ENCODE measurements at places on chromosomes 3 and 15.
A peak's percentile ranks its signal among the peaks of the same experiment; 100 is the strongest.

DNA sequence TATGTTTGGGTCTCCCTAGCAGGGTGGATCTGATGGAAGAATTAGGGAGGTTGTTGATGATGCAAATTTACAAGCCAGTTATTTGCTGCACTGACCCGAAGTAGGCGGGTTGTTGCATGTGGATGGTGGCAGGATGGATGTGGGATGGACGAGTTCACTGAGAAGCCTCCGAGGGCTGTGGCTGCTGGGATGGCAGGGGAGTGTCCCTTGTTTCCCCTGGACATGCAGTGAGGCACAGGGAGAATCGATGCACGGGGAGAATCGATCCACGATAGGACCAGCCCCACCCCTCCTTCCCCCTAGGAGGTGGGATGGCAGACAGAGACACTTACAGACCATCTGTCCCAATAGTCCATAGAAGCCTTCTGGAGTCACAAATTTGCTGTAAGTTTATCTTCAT lies 31.0 kb upstream of the KLF13 start:
- DNase-seq: no peak

- DNase-seq: peak; percentile 68
Measured at GRCh38 chr3:88149101-88149508, 654 bp upstream of the C3orf38 start.

DNA sequence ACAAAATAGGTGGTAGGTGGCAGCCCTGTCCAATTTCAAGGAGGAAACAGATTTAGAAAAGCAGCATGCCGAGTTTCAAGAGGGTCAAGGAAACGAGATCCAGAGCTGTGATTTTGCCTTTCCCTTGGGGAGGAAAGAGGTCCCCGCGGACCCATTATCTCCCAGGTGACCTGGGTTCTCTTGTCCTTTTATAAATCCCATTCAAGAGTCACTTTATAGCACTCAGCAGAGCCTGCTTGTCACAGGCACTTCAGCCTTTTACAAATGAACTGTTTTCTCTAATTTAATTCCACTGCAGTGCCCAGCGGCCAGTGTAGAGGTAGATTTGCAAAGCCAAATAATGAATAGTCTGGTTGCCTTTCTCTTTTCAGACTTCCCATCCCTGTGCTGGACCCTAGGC lies 99.9 kb downstream of the CD47 start:
- no peak for DNase-seq

- DNase-seq: peak; percentile 63
Measured at GRCh38 chr3:53161820-53162671, 1.0 kb downstream of the PRKCD start.

DNA sequence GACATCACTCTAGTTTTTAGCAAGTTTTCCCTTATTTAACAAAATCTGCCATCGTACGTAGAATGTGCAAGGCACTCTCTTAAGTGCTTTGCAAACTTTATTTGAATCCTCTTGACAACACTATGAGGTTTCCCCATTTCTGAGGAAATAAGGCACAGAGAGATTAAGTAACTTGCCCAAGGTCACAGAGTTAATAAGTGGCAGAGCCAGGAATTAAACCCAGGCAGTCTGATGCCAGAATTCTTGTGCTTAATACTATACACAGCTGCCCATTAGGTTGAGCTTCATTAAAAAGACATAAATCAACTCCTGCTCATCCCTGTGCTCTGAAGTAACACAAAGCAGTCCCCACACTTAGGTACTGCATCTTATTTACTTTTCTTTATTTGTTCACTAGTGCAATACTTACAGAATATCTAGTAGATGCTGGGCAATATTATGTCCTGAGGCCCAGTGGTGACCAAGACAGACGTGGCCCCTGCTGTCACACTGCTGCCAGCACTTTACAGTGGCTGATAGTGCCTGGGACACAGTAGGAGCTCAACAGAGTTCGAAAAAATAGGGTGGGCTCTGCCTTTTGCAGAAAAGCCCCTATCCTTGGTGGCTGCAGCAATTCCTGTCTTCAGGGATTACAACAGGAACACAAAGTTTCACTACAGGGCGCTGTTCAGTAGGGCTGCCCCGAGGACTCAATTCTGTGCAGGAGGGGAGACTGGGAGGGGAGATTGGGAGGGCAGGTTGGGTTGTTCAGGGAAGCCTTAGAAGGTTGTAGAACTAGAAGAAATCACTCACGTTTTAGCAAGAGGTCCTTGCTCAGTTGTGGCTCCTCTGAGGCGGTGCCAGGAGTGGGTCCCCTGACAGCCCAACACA lies 138.3 kb upstream of the TPM1 start:
- DNase-seq: no peak

GRCh38 chr15:63085289-63085688 lies 36.4 kb upstream of the LACTB start:
- no peak for DNase-seq

DNA sequence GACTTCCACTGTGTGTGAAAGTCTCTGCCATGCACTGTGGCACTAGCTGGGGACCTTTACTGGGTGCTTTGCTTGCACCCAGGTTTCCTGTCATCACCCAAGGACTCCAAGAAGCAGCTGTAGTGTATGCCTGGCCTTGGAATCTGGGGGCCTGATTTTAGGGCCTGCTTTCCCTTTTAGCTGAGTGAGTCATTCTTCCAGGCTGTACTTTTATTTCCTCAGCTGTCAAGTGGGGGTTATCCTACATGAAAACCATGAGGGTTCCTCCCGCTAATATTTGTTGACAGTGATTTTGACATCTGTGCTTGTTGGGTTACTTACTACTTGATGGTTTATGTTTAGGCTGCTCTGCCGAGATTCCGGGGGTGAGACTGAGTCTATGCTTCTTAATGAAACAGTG lies 18.5 kb downstream of the GORASP1 start:
- no peak for DNase-seq

DNA sequence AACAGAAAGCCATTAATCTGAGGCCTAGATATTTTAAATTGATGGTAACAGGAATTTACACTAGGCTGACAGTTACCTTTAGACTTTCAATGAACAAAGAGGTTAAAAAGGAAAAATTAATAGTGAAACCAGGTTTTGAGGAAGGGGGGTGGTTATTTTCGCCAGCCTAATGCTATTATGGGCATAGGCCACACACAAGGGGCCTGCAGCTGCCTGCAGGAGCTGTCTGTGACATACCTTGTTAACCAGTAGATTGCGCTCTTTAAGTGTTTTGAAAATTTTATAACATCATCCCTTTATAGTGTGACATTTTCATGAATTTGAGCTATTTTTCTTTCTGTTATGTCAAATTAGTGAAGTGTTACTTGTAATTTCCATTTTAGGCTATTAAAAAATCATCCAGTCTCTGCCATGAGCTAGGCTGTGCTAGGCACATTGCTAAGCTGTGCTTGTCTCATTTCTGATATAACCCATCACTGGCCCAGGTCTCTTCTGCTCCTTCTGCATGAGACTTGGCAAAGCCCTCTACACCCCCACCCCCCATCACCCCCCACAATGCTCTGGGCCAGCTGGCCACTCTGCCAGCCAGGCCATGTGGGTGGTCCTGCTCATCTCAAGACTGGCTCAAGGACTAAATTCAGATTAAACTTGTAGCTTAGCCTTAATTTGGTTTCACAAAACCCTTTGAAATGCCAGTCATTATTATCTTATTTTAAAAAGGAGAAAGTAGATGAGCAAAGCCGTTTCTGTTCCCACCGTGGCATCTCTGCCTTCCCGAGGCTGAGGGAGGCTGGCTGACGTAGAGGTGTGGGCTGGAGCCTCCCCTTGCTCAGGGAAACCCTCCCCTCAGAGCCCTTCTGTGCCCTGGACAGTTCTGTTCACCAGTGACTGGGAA lies 48.4 kb upstream of the SEC22A start:
- DNase-seq: no peak

- no peak for DNase-seq
Measured at GRCh38 chr15:33453761-33454160, 143.0 kb downstream of the RYR3 start.

DNA sequence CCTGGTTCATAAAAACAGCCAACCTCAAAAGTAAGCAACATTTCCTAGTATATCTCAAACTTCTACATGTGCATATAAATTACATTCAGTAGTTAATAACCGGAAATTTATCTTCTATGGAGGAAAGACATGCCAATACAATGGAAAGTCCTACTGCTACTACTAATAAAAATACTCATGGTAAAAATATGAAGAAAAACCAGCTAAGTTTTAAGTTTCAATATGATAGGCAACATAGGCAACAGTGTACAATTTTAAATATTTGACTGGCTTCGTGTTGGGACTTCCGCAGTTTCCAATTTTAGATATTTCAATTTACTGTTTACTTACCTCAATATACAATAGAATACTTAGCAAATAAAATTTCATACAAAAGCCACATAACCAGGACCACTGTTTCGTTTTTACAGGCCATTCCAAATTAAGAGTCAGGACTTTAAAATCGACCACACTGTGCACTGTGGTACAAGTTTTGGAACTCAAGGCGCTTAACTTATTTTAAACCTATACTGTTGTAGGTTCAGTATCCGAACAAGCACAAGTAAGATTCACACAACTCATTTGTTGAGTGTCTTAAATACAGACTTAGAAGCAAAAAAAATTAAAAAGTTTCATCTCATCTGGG lies 2.9 kb downstream of the NAA50 start:
- no peak for DNase-seq

GRCh38 chr15:48300038-48300437 lies 31.2 kb upstream of the DUT start:
- no peak for DNase-seq

GRCh38 chr15:44082558-44083157 lies 112.4 kb downstream of the FRMD5 start:
- no peak for DNase-seq

DNA sequence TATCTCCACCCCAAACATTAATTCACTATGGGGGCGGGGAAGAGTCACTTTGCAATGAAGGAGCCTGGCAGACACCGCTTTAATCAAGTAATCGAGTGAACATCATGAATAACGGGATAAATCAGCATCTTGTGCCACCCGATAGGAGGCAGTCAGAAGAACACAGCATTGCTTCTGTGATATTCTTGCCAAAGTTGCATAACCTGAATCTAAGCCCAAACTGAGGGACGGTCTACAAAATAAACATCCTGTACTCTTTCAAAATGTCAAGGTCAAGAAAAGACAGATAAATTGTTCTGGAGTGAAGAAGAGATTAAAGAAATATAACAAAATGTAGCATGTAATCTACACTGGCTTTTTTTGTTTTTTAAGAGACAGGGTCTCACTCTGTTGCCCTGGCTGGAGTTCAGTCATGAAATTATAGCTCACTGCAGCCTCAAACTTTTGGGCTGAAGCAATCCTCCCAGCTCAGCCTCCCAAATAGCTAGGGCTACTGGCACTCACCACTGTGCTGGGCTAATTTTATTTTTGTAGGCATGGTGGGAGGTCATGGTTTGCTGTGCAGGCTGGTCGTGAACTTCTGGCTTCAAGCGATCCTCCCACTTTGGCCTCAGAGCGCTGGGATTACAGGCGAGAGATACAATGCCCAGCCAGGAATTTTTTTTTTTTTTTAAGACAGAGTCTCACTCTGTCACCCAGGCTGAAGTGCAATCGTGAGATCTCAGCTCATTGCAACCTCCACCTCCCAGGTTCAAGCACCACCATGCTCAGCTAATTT lies 20.1 kb upstream of the VWA5B2 start:
- DNase-seq: no peak

DNA sequence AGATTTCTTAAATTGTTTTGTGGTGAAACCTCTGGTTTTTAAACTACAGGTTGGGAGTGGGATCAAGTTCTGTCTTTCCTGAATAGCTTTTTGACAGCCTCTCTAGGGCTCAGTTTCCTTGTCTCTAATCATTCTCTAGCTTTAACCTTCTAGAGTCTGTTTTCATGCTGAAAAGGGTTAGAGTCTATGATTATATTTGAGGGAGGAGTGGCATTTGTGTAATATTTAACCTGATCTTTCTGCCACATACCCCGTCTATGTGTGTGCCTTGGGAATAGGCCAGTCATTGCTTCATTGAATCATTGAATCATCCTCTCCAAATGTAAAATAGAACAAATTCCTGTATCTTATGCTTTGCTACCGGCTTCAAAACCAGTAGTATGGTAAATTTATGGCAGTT lies 204.9 kb downstream of the KLHL25 start:
- DNase-seq: no peak

GRCh38 chr3:53806182-53807116 lies 39.8 kb downstream of the CHDH start:
- no peak for DNase-seq

DNA sequence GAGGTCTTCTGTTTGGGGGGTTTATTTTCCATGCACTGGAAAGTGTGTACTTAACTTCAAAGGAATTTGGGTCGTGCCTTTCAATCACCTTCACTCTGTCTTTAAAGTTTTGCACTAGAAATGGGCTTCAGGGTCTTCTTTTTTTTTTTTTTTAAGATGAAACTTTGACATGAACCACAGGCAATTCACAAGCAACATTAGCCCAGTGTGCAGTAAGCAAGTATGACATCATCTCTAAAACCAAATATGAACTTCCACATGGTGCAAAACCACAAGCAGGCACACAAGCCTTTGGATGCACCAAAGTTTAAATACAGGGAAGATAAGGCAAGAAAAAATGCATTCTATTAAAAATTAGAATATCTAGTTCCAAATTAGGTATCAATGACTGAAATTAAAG lies 381.9 kb downstream of the ERC2 start:
- DNase-seq: no peak

- DNase-seq: no peak
Measured at GRCh38 chr15:26667222-26667988, 105.5 kb downstream of the GABRB3 start.

- DNase-seq: no peak
Measured at GRCh38 chr3:7144697-7145308, 283.9 kb downstream of the GRM7 start.

DNA sequence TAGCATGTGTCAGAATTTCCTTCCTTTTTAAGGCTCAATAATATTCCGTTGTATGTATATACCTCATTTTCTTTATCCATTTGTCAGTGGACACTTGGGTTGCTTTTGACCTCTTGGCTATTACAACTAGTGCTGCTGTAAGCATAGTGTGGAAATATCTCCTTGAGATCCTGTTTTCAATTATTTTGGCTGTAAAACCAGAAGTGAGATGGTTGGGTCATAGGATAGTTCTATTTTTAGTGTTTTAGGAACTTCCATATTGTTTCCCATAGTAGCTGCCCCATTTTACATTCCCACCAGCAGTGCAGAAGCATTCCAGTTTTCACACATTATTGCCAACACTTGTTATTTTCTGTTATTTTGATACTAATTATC lies 70.4 kb upstream of the C15orf39 start:
- no peak for DNase-seq

- DNase-seq: no peak
Measured at GRCh38 chr3:18666655-18667054, 241.5 kb upstream of the SATB1 start.

GRCh38 chr3:124960698-124961097 lies 26.1 kb upstream of the MUC13 start:
- DNase-seq: no peak

GRCh38 chr3:148861277-148861869 lies 3.7 kb upstream of the CPA3 start:
- DNase-seq: no peak

DNA sequence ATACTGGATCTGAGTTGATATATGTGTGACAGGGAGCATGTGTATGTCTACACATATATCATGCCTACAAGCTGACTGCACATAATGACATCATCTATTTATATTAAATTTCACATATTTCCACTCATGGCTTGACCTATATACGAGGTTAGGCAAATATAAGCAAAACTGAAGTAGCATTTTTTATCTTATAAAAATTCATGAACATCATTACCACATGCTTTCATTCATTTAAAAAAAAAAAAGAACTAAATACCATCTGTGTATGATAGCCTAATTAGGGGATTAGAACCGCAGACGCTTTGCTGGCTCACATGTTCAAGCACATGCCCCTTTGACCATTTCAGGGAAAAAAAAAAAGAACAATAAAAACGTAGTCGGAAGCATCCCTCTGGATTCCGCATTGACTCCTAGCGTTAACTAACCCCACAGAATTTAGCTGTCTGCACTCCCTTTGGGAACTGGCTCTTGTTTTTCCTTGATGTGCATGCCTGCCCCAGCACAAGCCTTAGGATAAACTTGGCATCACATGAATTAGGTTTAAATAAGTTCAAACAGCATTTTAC lies 888.4 kb downstream of the ROBO1 start:
- no peak for DNase-seq

Measured in stimulated activated CD4-positive, alpha-beta T cell treated with anti-CD3 and anti-CD28 coated beads, Interleukin-15, amount 100 ng/mL, for 24 hours (primary cell).